ENCODE measurements at places on chromosomes 5 and 9.

DNA sequence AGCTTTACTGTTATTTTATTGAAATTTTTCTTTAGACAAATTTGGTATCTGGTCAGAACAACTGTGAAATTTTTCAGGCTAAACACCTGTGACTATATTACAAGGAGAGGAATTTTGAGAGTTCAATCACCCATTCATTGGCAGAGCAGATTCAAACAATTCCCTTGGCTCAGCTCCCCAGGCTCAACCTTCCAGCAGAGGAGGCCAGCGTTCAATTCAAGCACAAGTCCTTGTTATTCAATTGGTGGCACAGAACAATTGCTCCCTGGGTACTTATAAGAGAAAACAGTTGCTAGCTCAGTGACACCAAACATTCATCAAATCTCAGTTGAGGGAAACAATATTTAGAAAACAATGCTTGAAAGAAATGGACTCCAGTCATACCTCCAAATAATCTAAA lies 83.3 kb downstream of the SUSD1 start:
- DNase-seq, result no peak

DNA sequence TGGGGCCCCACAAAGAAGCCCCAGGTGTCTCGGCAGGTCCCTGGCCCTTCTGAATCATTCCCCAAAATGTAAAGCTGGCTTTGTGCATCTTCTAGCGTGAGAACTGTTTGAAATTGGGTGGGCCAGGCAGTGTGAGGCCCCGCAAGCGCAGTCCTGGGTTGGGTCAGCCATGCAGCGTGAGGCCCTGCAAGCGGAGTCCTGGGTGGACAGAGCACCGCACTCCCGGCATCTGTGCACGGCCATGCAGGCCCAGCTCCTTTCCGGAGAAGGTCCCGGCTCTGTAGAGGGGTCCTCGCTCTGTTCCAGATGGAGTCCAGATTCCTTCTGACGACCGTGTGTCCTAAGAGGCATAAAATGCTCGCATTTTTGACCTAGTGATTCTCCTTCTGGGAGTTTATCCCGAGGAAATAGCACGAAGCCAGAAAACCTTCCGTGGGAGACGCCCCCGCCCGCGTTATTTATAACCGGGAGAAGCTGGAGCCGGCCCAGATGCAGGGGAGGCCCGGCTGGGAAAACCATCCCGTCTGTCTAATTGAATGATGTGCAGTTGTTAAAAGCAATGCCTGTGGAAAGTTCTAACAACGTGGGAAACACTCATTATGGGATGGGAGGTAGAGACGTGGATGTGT lies 19.4 kb upstream of the NOTCH1 start:
- no peak for DNase-seq

DNA sequence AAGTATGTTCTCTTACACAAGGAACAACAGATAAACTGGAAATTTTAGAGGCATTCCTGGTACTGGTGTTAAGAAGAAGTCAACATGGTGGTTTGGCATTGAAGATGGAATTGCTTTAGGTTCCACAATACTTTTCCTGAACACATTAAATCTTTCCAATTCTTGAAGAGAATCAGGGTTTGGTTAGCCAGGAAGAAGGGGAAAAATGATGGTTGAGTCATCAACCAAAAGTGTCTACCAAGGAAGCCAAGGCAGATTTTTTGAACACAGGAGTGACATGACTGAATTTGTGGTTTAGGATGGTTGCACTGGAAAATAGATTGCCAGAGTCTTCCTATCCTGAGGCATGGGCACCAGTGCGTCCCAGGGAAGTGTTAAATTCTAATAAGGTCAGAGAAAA lies 433.4 kb downstream of the TMEM38B start:
- DNase-seq, result no peak

- DNase-seq, result no peak
Measured at GRCh38 chr5:18420711-18421110, 786.5 kb downstream of the TAF11L14 start.

DNA sequence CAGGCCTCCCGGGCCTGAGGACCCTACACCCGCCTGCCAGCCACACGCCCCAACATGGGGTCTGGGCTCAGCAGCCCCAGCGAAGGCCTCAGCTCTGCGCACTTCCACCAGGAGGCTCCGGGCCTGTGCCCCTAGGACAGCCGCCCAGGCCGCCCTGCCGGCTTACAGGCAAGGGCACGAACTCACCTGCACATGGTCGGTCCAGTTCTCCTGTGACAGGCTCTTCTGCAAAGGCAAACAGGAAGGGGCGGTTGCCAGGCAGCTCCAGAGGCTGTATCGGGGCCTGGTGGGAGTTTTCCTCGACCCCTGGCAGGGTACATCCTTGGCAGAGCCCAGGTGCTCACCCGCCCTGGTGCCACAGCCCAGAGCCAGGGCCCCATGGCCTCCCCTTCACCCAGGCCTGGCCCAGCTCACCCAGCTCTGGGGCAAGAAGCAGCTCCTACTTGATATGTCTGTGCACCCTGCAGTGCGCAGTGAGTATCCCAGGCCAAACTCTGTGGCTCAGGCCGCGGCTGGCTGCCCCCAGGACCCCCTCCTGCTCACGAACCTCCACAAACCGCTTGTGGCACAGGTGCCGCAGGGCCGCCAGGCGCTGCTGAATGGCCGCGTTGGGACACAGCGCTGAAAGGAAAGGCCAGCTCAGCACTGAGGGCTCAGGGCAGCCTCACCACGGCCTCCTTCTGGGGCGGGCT lies 52.2 kb upstream of the NRARP start:
- no peak for DNase-seq

DNA sequence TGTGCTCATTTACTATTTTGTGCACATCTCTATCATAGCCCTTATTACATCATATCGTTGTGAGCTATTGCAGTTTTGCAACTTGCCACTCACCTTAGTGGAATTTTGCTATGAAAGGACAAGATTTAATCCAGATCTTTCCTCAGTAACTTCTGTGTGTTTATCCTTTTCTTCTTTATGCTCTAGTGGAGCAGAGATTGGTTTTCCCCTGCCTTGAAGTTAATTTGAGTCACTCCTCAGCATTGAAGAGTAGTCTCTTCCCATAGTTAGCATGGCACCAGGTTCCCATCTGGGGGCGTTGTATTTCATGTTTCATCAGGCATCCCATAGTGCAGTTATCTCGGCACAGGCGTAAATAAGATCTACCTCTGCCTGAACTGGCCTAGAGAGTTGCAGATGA lies 510.4 kb downstream of the PSAT1 start:
- no peak for DNase-seq

DNA sequence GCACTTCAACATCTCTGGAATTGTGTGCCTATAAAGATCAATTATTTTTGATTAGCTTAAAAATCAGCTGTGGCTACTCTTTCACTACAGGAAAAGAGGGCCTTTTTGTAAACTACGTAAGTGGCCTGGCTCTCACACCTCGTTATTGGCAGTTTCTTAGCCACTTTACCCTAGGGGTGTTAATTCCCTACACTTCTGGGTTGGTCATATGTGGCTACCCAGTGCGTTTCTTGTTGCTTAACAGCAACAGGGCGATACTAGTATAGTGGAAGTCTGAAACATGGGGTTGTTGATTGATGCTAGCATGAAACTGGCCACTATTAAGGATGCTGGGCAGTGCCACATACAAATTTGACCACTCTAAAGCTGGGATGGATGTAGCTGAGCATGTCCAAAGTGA lies 174.7 kb upstream of the CDH12 start:
- no peak for DNase-seq
